Muscle of leg (tissue), 16 donors: ENCODE measurements at places on chromosomes 6 and 20. TPM values are rescaled to one million over a fixed set of nuclear protein-coding genes. Genes with fewer than 3 reads are reported as not detected.
A peak's percentile ranks its signal among the peaks of the same experiment; 100 is the strongest.

SAPCD1 gene
- polyA plus RNA-seq = 1.4 TPM

PPP1R3G gene
- polyA plus RNA-seq = 2.1 TPM

GRCh38 chr20:44646023-44646640, 5.4 kb downstream of the ADA start:
- peak overlapping the region; percentile 51 for H3K27ac ChIP-seq
- peaks cover 44% of the 10 kb centered on the region for H3K4me1 ChIP-seq
- H3K27me3 ChIP-seq = no peaks in the 10 kb centered on the region
- H3K36me3 ChIP-seq = no peaks in the 10 kb centered on the region
- peak; percentile 59 for DNase-seq
- H3K4me3 ChIP-seq = no peak overlapping the region

- no peaks in the 10 kb centered on the region for H3K27me3 ChIP-seq
- H3K27ac ChIP-seq = no peak overlapping the region
- H3K4me3 ChIP-seq = no peak overlapping the region
- no peak for DNase-seq
Measured at GRCh38 chr6:41823178-41823577, 35.7 kb downstream of the TOMM6 start.

DNA sequence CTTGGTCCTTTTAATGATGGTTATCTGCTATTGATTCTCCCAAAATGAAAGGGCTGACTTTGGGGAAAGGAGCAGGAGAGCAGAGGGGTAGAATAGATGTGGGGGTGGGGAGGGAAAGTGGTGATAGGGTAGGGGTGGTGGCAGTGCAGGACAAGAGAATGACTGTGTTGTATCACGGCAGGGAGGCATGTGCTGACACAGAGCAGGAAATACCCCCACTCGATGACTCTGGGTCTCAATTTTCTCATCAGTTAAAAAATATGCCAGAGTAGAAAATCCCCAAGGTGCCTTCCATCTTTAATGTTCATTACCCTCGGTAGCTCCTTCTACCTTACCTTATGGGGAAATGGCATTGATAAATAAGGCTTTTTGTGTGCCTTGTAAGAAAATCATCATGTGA, 79.0 kb upstream of the ATXN1 start:
- H3K4me3 ChIP-seq = no peak overlapping the region
- H3K27me3 ChIP-seq = no peaks in the 10 kb centered on the region
- no peaks in the 10 kb centered on the region for H3K36me3 ChIP-seq
- DNase-seq = no peak
- H3K4me1 ChIP-seq = peaks cover 11% of the 10 kb centered on the region
